ENCODE measurements at places on chromosomes 12 and 14. TPM values are rescaled to one million over a fixed set of nuclear protein-coding genes. Genes with fewer than 3 reads are reported as not detected.

Gene ADAM20
- 0.15 TPM for total RNA-seq

Gene B4GALNT3
- total RNA-seq: under 0.01 TPM

Gene ETFBKMT
- 2.2 TPM for total RNA-seq

Gene PLA2G1B
- not detected for total RNA-seq

Gene CACNA2D4
- 1.0 TPM for total RNA-seq

Gene BIN2
- total RNA-seq: not detected

Gene ZBTB42
- 2.5 TPM for total RNA-seq

Gene NAA30
- total RNA-seq: 9.8 TPM

Gene CLEC9A
- not detected for total RNA-seq

Gene AQP2
- total RNA-seq: not detected

Gene PCED1B
- total RNA-seq: 0.17 TPM

Gene LGR5
- total RNA-seq: under 0.01 TPM

Gene KIF26A
- total RNA-seq: 0.17 TPM

Gene MAX
- 28.2 TPM for total RNA-seq

Gene PIWIL1
- total RNA-seq: not detected

Gene STAT2
- 79.9 TPM for total RNA-seq

Gene AMN
- total RNA-seq: 0.30 TPM

Gene ZFC3H1
- total RNA-seq: 6.2 TPM

Gene PLBD1
- 2.5 TPM for total RNA-seq

Gene POLE2
- total RNA-seq: 24.4 TPM

Gene TSHR
- total RNA-seq: not detected

Gene TAS2R30
- total RNA-seq: not detected

Gene CALCOCO1
- total RNA-seq: 40.6 TPM

Gene TGM1
- 1.2 TPM for total RNA-seq

Gene ASIC1
- 1.5 TPM for total RNA-seq

Gene GRIN2B
- not detected for total RNA-seq

Gene WSCD2
- not detected for total RNA-seq

Gene KITLG
- total RNA-seq: 22.4 TPM

Gene SOAT2
- under 0.01 TPM for total RNA-seq

Gene GPHB5
- total RNA-seq: not detected

Gene PFDN5
- total RNA-seq: 364 TPM

Gene SLC38A4
- total RNA-seq: 0.67 TPM

Gene NRIP2
- total RNA-seq: not detected

Gene TRAFD1
- total RNA-seq: 37.7 TPM

Gene CCDC196
- not detected for total RNA-seq

Gene RASSF9
- under 0.01 TPM for total RNA-seq

Gene CLEC1B
- total RNA-seq: not detected

Gene HCFC2
- total RNA-seq: 10.1 TPM

Gene THAP2
- total RNA-seq: 4.0 TPM

Gene ACOT6
- not detected for total RNA-seq

Gene SLC39A5
- 0.15 TPM for total RNA-seq

Data from bronchus fibroblast of lung (primary cell).